ENCODE measurements at places on chromosomes 2 and 18.

DNA sequence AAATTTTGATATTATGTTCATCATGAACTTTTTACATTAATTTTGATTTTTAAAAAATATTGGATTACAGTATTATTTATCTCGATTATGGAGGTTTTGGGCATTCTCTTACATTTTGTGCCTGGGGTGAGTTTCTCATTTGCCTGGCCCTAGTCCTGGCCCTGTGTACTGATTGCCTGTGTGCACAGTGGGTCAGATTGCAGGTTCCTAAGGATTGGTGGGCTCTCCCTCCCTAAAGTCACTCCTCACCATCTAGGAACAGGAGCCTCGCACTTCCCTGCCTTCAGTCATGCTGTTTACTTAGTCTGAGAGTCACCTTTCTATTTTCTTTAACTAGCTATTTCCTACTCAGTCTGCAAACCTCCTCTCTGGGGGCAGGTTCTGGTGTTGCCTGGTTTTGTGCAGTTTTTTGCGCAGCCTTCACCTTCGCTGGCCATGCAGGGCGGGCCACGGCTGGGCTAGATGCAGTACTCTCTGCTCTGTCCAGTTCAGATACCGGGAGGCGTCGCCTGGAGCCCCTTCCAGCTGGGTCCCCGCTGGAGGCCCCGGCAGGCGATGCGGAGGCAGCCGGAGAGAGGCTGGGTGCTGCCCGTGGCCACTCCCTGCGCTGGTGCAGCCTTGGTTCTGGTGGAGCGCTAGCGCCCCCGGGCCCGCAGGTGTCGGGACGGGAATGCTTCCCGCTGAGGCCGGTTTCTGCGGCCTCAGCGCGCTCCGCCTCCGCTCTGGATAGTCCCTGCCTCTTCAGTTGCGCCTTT lies 23.3 kb upstream of the MC5R start:
- DNase-seq: no peak

DNA sequence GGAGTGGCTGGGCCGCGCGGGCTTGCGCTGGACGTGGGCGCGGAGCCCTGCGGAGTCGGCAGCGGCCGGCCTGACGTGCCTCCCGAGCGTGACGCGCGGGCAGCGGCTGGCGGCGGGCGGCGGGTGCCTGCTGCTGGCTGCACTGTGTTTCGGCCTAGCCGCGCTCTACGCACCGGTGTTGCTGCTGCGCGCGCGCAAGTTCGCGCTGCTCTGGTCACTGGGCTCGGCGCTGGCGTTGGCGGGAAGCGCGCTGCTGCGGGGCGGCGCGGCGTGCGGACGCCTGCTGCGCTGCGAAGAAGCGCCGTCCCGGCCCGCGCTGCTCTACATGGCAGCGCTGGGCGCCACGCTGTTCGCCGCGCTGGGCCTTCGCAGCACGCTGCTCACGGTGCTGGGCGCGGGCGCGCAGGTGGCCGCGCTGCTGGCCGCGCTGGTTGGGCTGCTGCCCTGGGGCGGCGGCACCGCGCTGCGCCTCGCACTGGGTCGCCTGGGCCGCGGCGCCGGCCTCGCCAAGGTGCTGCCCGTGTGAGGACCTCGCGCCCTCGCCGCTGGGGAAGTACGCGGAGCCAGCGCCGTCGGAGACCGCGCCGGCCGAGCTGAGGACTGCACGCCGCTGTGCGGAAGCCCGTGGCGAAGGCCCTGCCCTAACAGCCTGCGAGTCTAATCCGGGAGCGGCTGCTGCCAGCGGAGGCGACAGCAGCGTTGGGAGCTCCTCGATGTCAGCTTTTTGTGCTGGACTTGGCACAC lies 526 bp downstream of the SFT2D3 start:
- peak; percentile 62 for DNase-seq

- no peak for DNase-seq
Measured at GRCh38 chr2:45024600-45025291, 15.5 kb upstream of the SIX2 start.

GRCh38 chr18:10476338-10476791 lies 21.9 kb downstream of the APCDD1 start:
- no peak for DNase-seq

- DNase-seq: no peak
Measured at GRCh38 chr2:105731511-105731910, 13.2 kb upstream of the NCK2 start.

GRCh38 chr2:163731735-163732134 lies 4.1 kb downstream of the FIGN start:
- no peak for DNase-seq

GRCh38 chr18:8601277-8602032 lies 7.8 kb upstream of the RAB12 start:
- DNase-seq: no peak

Measured in stimulated activated CD8-positive, alpha-beta memory T cell treated with anti-CD3 and anti-CD28 coated beads, Interleukin-7, amount 100 ng/mL, for 1 hour (primary cell).